T-helper 22 cell (primary cell): ENCODE measurements at places on chromosomes 4 and X.

DNA sequence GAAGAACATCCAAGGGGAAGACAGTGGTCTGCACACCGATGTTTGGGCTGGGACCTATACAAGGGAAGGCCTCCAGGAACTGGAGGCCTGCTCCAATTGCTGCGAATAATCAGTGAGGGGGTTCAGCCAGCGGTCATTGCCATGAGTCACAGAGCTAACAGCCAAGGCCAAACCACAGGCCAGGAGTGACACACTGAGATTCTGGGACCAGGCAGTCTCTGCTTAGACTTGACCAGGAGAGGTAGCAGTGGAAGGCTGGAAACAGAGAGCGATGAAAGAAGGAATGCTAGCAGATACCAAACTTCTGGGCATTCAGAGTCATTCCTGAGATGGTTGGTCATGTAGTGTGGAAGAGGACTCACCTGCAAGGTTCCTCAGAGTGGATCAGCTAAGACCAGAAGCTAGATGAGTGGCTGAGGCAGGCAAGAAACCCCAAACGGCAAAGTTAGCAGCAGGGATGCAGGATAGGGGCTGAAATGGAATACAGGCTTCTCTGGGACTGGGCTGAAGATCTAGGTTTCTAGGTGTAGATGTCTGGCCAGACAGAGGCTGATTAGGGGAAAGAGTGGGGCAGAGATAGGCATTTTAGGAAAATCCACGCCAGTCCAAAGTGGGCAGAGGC, 54.7 kb downstream of the CNGA2 start:
- DNase-seq: no peak

- no peak for DNase-seq
These were observed 121.5 kb downstream of the REELD1 start for GRCh38 chr4:146335763-146336409.

DNA sequence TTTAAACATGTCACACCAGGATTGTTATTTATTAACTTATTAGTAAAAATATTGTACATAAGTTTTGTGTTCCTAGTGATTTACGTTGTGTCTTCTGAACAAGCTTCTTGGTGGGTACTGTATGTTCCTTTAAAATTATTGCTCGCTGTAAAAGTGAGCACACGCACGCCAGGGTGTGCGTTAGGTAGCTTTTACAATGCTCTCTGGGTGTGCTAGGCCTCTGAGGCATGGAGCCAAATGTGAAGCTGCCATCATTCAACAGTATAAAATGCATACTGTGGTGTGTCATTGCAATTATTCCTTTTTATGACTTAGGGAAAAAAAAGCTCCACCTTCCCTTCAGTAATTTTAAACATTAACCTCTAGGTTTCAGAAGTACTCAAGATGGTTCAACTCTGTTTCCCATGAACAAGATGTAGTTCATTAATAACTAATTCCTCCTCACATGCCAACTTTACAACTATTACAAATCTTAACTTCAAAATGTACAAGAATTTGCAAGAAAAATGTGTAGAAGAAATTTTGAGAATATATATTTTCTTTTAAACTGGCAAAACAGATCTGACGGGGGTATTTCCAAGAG, 42.4 kb downstream of the ATOH1 start:
- DNase-seq: no peak

DNA sequence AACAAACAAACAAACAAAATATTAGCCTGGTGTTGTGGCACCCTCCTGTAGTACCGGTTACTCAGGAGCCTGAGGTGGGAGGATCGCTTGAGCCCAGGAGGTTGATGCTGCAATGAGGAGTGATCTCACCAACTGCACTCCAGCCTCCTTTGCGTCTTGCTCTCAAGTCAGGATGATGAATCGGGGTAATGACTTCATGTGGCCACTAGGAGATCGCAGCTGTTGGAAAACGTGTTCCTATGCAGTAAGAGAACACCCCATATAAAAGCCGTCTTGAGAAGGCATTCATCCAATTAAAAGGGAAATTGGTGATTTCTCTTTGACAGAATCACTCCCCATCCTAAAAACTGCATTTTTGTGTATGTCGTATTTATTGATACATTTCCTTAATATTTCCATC, 6.9 kb downstream of the CCNB3 start:
- DNase-seq: no peak

- DNase-seq: no peak
These were observed 561 bp downstream of the IRAK1 start for GRCh38 chrX:154019061-154019621.

DNA sequence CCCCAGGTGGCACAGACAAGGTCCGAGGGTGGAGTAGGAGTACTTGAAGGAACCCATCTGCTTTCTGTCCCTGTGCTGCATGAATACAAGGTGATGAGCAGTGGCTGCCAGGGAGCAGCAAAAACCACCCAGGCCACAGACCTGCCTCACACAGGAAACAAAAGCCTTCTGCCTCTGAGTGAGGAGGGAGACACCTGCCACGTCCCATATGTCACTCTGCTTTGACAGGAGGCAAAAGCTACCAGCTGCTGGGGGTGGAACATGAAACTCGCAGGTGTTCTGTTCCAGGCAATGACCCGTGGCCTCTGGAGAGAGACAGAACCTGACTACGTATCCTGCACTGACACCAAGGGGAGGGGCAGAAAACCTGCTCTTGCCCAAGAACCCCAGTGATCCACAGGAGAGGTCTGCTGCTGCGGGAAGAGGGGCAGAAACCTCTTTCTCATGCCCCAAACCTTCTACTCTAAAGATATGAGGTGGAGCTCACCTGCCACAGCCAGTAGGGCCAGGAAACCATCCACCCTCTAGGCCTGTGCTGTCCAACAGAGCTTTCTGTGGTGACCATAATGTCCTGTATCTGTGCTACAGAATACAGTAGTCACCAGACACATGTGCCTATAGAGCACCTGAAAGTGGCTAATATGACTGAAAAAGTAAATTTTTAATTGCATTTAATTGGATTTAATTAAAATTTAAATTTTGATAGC, 172.9 kb downstream of the PRDM5 start:
- no peak for DNase-seq

- no peak for DNase-seq
These were observed 72.4 kb downstream of the CCNG2 start for GRCh38 chr4:77229433-77229832.

DNA sequence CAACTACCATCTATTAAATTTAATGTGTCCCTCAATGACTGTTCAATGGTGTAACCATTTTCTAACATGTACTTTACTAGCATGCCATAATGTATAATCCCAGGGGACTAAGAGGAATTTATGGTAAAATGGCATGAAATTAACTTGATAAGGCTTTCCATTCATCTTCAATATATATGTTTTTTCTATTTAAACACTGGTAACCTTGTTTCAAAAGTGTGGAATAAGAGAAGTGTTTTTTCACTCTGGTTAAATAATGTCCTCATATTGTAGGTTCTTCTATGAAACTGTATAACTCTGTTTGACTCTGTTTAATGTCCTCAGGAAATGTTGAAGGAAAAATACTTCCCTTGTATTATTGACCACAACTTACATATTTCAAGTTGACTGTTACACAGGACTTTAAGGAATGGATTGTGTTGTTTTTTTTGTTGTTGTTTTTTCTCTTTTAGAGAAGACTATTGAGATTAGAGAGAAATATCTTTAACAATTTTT, 113.8 kb upstream of the ARSJ start:
- no peak for DNase-seq

DNA sequence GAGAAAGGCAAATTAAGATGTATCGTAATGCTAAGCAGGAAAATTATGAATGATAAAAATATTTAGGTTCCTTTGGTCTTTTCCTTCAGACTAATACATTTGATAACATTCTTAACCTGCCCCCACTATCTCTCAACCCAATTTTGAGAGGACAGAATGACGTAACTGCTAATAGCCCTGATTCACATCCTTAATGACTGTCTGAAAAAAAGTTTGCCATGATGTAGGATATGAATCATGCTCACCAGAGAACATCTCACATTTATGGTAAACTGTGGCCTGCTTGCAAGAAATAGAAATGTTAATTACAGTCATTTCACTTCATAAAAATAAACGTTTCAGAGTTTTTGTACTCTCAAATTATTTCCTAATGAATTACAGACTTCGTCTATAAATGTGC, 128.0 kb upstream of the VEGFC start:
- DNase-seq: no peak

DNA sequence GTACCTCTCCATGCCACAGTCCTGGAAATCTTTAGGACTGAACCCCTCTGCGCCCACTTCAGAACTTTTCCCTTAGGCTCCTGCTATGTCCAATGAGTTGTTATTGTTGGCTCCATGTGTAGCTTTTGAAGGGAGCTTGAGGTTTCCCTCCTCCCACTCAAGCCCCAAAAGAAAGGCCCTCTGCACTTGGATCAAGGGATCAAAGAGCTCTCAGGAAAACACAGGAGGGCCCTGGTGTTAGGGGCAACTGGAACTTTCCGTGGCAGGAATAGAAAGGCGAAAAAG, 135.0 kb downstream of the RASL11B start:
- no peak for DNase-seq

DNA sequence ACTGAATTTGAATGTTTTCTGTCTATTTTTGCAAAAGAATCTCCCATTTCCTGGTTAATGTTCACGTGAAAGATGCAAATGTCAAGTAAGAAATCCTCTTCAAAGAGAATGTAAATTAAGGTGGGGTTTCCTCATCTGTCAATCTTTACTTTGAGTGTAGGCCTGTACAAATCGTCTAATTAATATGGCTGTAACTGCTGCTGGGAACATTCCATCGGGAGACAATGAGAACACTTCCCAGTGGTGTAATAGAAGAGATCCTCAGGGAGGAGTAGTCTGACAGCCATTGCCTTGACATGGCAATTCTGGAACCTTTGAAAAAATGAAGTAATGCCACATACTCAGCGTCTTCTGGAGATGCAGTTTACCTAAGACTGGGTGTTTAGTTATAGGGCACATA, 3.7 kb downstream of the EREG start:
- DNase-seq: no peak

GRCh38 chr4:164956766-164957643, 20.5 kb downstream of the TRIM61 start:
- peak; percentile 40 for DNase-seq

DNA sequence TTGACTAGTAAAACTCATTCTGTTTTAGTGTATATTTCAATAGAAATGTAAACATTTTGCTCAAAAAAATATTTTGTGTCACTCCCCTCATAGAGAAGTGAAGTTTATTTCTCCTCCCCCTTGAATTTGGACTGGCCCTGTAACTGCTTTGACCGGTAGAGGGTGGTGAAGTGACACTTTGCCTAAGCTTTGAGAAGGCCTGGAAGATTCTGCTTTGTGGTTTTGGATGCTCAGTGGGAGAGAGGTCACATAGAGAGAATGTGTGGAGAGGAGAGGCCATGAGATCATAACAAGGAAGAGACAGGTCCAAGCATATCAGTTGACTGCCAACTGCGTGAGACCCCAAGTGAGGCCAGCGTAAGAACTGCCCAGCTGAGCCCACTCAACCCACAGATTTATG, 19.1 kb upstream of the ARX start:
- DNase-seq: no peak
